ENCODE measurements at places on chromosomes 4 and X. TPM values are rescaled to one million over a fixed set of nuclear protein-coding genes. Genes with fewer than 3 reads are reported as not detected.

The PIM2 gene
- total RNA-seq, result 7.9 TPM

The FAM199X gene
- total RNA-seq, result 18.7 TPM

The HSFX4 gene
- total RNA-seq, result not detected

The ODAPH gene
- total RNA-seq, result not detected

The TDO2 gene
- not detected for total RNA-seq

The ADGRL3 gene
- 1.0 TPM for total RNA-seq

The XAGE5 gene
- total RNA-seq, result not detected

The TRPC3 gene
- total RNA-seq, result not detected

The ANXA3 gene
- total RNA-seq, result 65.1 TPM

The HEPH gene
- 4.2 TPM for total RNA-seq

GRCh38 chrX:10450959-10451355 is 169.4 kb downstream of the MID1 start:
- no peaks in the 10 kb centered on the region for H3K27me3 ChIP-seq
- no peak for DNase-seq
- no peak overlapping the region for H3K27ac ChIP-seq

- H3K36me3 ChIP-seq, result peaks cover 3% of the 10 kb centered on the region
- no peak for DNase-seq
- H3K27ac ChIP-seq, result no peak overlapping the region
- no peak overlapping the region for H3K4me3 ChIP-seq
Measured at GRCh38 chr4:163148466-163149336, 18.0 kb downstream of the NAF1 start.

- H3K4me3 ChIP-seq, result no peak overlapping the region
- H3K27me3 ChIP-seq, result no peaks in the 10 kb centered on the region
- no peaks in the 10 kb centered on the region for H3K36me3 ChIP-seq
- peaks cover 50% of the 10 kb centered on the region for H3K4me1 ChIP-seq
- DNase-seq, result no peak
- peak overlapping the region; percentile 77 for H3K27ac ChIP-seq
Measured at GRCh38 chr4:41141900-41142299, 72.4 kb downstream of the APBB2 start.

DNA sequence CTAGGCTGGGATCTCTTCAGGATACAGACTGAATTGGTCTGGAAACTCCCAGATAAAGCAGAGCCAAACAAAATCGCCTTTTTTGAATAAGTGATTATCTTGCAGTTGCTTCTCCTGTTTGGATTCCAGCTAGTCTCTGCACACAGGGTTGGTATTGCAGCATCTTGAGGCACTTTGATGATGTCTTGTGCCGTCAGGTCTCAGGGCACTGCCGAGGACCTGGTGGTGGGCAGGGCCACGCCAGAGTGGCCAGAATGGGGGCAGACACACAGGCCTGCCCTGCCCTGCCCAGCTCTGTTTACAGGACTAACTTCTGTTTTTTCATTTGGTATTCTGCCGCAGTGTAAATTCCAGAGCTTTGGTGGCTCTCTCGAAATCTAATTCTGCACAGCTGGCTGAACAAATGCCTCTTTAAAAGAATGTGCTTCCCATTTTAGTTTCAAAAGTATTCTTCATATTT is 276.1 kb downstream of the NR3C2 start:
- H3K27ac ChIP-seq, result no peak overlapping the region
- no peak for DNase-seq
- H3K4me1 ChIP-seq, result peaks cover 20% of the 10 kb centered on the region
- no peaks in the 10 kb centered on the region for H3K27me3 ChIP-seq
- no peaks in the 10 kb centered on the region for H3K36me3 ChIP-seq

DNA sequence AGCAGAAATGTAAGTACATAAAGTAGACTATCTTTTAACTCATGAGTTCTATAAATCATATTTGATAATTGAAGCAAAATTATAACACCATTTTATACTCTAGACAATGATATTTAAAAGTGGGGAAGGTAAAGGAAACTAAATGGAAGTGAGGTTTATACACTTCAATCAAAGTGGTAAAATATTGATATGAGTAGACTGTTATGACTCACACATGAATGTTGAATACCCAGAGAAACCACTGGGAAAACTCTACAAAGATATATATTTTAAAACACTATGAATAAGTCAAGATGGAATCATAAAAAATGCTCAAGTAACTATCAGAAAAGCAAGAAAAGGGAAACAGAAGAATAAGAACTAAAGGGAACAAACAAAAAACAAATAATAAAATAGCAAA is 8.4 kb downstream of the VSIG1 start:
- no peaks in the 10 kb centered on the region for H3K27me3 ChIP-seq
- no peaks in the 10 kb centered on the region for H3K36me3 ChIP-seq
- no peak overlapping the region for H3K4me3 ChIP-seq
- H3K4me1 ChIP-seq, result no peaks in the 10 kb centered on the region

DNA sequence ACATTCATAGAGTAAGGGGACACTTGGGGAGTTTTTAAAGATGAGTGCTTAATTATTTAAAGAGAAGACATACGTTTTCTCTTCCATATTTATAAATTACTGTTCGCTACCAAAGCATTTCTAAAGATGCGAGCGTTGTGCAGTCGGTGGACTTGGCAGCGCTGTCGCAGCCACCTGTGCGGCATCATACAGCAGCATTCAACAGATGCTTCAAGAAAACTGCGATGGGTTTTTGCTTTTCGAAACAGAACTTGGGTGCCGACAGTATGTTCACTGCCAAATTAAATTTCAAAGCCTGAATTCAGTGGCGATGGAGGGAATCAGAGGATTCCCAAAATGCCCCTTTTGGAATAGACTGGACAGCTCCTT is 1.6 kb upstream of the HTR2C start:
- H3K4me3 ChIP-seq, result no peak overlapping the region
- no peak for DNase-seq
- no peaks in the 10 kb centered on the region for H3K27me3 ChIP-seq
- no peak overlapping the region for H3K27ac ChIP-seq

DNA sequence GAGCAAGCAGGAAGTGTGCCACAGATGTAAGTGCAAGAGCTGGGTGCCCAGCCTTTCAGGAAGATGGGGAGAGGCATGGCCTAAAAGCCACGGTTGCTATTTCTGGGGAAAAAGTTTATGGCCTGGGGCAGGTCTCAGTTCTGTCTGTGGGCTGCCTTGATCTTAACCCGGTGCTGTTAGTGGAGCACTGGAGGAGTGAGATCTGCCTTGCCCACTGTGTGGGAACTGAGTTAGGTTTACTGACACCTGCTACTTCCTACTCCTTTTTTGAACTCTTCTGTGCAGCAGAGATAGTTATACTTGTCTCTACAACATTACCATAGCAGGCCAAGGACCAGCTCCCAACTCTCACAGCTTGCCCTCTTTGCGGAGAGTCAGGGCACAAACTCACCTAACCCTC is 76.5 kb downstream of the ITM2A start:
- DNase-seq, result no peak
- H3K27me3 ChIP-seq, result no peaks in the 10 kb centered on the region
- H3K36me3 ChIP-seq, result no peaks in the 10 kb centered on the region

GRCh38 chrX:117397844-117398243 is 718.8 kb downstream of the KLHL13 start:
- H3K27me3 ChIP-seq, result no peaks in the 10 kb centered on the region
- H3K27ac ChIP-seq, result no peak overlapping the region
- H3K36me3 ChIP-seq, result no peaks in the 10 kb centered on the region
- no peak overlapping the region for H3K4me3 ChIP-seq

DNA sequence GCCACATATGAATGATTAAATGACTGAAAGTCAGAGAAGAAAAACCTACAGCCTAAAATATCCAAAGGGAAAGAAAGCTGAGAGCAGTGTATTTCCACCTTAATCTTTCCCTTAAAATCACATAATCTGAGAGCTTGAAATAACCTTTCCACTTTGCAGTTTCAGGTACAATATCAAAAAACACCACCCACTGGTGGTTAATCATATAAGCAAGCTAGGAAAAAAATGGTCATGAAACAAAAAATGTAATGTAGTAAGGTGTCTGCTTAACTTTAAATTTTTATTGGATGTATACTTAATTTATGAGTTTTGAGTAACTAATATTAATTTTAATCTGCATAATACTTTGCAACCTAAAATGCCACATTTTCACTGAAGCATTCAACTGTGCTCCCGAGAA is 3.2 kb downstream of the PRDM5 start:
- no peaks in the 10 kb centered on the region for H3K27me3 ChIP-seq
- no peak overlapping the region for H3K4me3 ChIP-seq

GRCh38 chrX:20620306-20620705 is 353.6 kb upstream of the RPS6KA3 start:
- no peak overlapping the region for H3K27ac ChIP-seq
- no peaks in the 10 kb centered on the region for H3K4me1 ChIP-seq
- no peaks in the 10 kb centered on the region for H3K36me3 ChIP-seq
- no peak for DNase-seq
- H3K27me3 ChIP-seq, result no peaks in the 10 kb centered on the region

DNA sequence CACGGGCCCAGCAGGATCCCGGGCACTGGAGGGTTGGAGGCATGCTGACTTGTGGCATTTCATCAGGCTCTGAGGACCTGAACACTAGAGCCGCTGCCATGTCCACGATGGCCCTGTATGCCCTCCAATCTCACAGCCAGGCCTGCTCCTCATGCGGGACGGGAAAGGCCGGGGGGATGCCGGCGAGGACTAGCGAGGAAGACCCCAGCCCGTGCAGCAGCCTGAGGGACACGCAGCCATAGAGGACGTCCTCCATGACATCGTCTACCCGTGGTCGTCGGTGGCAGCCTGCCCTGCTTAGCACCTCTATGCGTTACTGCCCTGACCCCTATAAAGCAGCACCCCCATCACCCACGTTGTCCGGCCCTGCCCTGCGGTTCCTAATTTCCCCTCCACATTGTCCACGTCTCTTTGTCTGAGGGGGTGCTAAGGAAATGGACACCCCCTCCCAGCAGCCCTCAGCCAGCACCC is 32.6 kb downstream of the HMX1 start:
- no peak overlapping the region for H3K4me3 ChIP-seq
- no peak for DNase-seq
- H3K27ac ChIP-seq, result no peak overlapping the region
- no peaks in the 10 kb centered on the region for H3K4me1 ChIP-seq

DNA sequence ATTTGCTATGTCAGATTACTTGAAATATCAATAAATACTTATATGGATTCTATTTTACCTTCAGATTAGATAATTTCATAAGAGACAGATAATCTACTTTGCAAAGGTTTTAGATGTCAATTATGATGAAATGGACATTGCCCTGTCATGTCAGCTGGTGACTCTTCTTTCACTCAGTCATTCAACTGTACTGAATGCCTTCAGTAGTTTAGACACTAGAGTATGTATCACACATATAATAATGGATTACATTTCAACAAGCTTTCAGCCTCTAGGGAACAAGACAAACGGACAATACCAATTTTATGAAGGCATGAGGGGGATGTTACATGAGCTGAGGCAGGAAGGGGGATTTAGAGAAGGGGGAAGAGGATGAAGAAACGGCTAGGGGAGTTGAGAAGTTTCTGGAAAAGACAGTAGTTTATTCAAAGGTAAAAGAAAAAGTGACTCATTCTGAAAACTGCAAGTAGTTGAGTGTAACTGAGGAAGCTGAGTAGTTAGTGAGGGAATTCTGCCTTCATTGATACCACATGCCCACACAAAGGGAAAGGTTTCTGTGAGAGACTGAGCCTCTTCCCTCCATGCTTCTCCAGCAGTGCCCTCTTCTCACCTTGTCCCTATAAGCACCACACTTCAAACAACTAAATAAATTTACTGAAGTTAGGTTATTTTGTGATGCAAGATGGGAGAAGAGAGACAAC is 25.7 kb downstream of the SLC9B2 start:
- H3K36me3 ChIP-seq, result no peaks in the 10 kb centered on the region
- no peak overlapping the region for H3K27ac ChIP-seq
- H3K27me3 ChIP-seq, result no peaks in the 10 kb centered on the region
- no peak for DNase-seq
- H3K4me1 ChIP-seq, result no peaks in the 10 kb centered on the region

DNA sequence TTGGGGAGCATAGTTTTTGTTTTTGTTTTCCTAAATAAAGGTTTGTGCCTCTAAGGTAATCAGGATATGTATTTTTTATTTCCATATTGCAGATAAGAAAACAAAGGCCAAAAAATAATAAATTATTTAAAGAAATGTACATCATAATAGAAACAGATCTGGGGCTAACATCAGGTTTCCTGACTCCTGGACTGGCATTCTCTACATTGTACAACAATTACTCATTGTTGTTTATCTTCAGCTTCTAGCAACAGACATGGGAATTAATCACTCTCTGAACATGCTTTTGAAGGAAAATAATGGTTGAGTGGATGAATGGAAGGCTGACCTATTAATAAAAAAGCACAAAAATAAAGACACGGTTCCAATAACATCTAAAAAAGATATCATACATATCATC is 146.2 kb downstream of the KCNIP4 start:
- H3K27me3 ChIP-seq, result no peaks in the 10 kb centered on the region
- H3K4me3 ChIP-seq, result no peak overlapping the region
- no peaks in the 10 kb centered on the region for H3K36me3 ChIP-seq
- no peak for DNase-seq
- H3K4me1 ChIP-seq, result no peaks in the 10 kb centered on the region

DNA sequence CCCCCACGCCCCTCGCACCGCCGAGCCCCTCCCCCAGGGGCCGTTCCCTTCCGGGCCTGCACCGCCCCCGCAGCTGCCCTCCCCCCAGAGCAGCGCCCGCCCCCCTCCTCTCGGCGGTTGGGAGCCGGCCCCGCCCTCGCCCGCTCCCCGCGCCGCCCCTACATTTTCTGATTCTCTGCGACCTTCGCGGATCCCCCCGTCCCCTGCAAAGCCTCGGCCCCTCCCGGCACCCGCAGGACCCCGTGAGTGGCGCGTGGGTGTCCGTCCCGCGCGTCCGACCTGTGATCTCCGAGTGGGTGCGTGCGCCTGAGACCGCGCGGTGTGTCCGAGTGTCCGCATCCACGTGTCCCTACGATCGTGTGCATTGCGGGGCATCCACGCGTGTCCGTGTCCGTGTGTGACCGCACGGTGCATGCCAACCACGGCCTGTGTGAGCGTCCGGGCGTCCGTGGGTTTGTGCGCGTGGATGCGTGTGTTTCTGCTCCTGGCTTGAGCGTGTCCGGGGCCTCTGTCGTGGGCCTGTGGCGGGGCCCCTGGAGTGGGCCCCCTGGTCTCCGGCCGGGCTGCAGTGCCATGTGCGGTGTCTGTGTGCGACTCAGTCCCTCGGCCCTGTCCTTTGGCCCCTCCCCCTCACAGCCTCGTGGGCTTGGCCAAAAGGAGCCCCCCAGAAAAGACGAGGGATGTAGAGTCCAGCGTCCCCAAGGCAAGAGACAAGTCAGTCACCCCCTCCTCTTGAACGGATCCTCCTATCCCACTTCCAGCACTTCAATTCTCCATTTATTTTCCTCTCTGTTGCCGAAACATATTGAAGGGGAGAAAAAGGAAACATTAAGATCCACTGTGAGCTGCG is 8.8 kb upstream of the NKX1-1 start:
- no peaks in the 10 kb centered on the region for H3K36me3 ChIP-seq
- no peak overlapping the region for H3K27ac ChIP-seq
- peaks cover 26% of the 10 kb centered on the region for H3K27me3 ChIP-seq
- no peak for DNase-seq

GRCh38 chrX:102950908-102951866 is 14.1 kb downstream of the RAB40AL start:
- DNase-seq, result peak; percentile 77
- no peaks in the 10 kb centered on the region for H3K36me3 ChIP-seq
- H3K4me1 ChIP-seq, result no peaks in the 10 kb centered on the region

GRCh38 chr4:102713096-102713495 is 47.7 kb downstream of the MANBA start:
- H3K27ac ChIP-seq, result no peak overlapping the region
- no peaks in the 10 kb centered on the region for H3K27me3 ChIP-seq
- no peak for DNase-seq
- H3K36me3 ChIP-seq, result no peaks in the 10 kb centered on the region
- no peak overlapping the region for H3K4me3 ChIP-seq
- peaks cover 6% of the 10 kb centered on the region for H3K4me1 ChIP-seq
